ENCODE measurements at places on chromosomes 12 and 14.

GRCh38 chr12:112939761-112940381 lies 1.6 kb downstream of the OAS3 start:
- no peak for DNase-seq

DNA sequence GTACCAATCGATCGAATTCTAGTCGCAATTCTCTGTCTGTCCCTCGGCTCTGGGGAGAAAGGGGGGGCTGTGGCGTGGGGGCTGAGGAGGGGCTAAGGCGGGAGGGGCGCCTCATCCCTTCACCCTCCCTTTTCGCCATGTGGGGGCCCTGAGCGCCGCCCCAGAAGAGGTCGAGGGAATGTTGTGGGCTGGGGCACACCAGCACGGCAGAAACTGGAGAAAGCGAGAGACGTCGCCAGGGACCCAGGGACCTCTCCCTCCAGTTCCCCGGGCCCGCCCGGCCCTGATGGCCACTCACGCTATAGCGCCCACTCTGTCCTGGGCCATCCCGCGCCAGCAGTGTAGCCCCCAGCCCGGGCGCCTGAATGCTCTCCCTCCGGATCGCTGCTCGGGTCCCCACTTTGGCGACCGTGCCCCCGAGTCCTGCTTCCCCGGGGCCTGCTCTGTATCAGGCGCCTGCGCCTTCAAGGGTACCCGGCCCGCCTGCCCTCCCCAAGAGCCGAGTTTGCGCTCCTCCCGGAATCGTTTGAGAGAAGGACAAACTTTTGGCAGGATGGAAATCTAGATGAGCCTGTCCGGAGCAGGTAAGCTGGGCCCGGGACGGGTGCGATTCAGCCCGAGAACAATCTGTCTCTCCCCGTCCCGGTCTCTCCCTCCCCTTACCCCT lies 62.6 kb downstream of the SMUG1 start:
- DNase-seq = peak; percentile 52

DNA sequence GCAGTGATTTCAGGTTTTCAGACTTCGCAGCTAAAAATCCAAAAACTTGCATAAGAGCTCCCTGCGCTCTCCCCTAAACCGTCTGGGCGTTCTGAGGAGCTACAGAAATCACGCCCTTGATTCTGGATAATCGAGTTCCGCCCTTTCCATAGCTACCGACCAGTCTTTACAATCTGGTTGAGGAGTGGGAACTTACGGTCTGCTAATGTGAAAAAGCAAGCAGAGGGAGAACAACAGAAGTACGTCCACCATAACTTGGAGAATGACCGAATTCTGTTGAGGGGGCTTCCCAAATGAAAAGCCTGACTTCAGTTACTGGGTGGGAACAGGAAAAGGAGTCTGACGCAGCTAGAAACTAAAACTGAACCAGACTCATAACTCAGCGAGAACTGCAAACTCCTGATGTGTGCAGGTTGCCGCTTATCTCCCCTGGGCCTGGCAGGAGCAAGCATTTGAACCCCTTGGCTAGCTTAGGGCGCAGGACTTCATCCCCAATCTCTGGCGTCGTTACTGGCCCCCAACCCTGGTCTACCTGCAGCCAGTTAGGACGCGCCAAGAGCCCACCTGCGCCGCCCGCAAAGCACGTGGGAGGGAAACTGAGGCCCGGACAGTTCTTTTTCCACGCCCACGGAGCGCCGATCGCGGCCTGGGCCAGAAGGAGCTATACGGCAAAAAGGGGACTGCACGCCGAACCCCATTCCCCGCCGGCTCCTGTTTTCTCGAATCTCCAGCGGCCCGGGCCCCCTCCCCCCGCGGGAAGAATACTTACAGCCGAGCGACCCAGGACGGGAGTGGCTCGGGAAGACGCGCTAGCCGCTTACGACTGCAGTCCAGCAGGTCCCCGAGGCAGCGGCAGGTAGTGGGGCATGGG lies 838 bp downstream of the LRIG3 start:
- DNase-seq = no peak

GRCh38 chr12:120971299-120972180 lies 6.8 kb upstream of the HNF1A start:
- DNase-seq = no peak

DNA sequence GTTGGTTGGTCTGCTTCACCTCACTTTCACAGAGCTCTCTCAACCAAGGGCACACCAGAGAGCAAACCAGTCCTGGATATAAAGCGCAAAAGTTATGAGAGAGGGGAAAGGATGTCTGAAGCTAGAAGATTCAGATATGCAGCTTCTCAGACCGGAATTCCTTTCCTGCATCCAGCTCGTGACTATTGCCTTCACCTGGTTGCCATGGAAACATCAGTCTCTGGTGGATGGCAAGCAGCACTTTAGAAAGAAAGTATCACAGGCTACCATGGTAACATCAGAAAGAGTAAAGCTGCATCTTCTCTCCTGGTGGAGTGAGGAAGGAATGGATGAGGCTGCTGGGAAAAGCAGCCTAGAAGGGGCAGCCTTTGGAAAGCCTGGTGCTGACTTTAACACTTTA lies 13.7 kb downstream of the REM2 start:
- no peak for DNase-seq

- no peak for DNase-seq
Measured at GRCh38 chr14:22233377-22233776, 355.6 kb downstream of the DAD1 start.

DNA sequence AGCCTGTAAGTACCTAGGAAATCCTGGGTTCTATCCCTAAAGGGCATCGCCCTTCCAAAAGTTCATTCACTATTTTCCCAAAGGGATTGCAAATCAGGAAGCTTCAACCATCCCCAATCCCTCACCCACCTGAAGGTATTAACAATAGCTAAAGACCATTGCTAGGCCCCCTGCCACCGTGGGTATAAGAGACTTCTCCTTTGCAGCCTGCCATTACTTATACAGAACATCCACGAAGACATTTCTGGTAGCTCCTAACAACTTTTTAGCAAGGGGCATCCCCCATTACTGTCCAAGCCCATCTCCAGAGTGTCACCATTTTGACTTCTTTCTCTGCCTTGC lies 384 bp upstream of the SMUG1 start:
- DNase-seq = no peak

DNA sequence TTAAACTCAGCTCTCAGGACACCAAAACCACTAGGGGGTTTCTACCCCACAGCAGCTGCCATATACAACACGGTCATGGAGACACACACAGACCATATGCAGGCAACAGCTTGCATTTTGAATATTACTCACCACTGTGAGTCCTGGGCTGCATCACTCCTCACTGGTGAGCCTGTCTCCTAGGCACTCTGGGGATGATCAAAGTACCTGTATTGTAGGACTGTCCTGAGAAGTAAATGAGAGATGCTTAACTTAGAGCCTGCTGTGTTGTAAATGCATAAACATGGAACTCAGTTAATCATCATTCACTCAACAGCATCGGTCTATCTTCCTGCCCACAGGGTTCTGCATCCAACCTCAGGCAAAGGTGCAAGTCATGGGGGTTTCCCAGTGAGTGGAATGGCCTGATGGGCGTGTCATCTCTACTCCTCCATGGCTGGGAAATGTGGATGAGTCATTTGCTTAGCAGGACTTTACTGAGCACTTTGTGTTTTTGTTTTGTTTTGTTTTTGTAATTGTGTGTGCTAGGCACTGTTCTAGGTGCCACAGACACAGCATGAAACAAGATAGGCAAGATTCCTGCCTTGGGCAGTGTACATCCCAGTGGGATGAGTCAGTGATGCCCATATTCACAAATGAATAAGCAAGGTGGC lies 1141.2 kb upstream of the TMEM132C start:
- DNase-seq = no peak

DNA sequence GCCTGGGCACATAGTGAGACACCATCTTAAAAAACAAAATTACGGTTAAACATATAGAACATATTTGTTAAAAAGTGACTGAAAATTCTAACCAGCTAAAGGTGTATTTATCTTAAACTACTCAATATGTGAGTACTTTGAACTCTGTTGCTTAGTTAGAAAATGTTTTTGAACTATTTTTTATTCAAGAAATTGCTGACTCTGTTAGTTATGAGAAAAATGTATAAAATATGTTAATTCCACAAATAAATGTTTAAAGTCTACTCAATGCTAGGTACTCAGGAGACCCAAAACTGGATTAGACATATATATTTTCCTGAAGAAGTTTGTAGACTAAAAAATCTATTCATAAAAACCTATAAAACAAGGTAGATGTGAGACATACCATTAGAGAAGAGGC lies 23.0 kb upstream of the GPR33 start:
- no peak for DNase-seq

- no peak for DNase-seq
Measured at GRCh38 chr14:57822081-57822480, 43.8 kb downstream of the SLC35F4 start.

GRCh38 chr12:108666401-108666881 lies 32.7 kb upstream of the SELPLG start:
- DNase-seq = peak; percentile 77

- no peak for DNase-seq
Measured at GRCh38 chr12:112907415-112908157, 824 bp downstream of the OAS1 start.

DNA sequence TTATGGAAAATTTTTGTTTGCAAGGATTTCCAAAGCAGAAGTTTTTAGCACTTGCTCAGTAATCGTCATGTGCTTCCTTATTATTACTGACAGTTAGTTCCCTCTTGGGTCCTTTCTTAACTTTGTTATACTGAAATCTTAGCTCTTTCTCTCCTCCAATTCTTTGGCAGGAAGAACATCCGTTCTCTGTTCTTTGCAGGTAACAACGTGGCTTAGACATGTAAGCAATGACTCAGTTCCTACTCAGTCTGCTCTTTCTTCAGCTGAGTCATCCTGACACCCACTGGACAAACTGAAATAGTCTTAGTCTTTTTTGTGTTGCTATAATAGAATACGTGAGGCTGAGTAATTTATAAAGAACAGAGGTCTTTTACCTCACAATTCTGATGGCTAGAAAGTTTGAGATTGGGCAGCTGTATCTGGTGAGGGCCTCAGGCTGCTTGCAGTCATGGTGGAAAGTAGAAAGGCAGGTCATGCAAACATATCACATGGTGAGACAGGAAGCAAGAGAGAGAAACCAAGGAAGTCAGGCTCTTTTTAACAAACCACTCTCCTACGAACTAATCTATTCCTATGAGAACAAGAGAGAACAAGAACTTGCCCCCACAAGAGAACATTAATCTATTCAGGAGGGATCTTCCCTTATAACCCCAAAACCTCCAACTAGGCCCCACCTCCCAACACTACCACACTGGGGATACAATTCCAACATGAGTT lies 49.2 kb downstream of the TESPA1 start:
- no peak for DNase-seq

GRCh38 chr14:48936362-48936761 lies 649.8 kb downstream of the RPS29 start:
- no peak for DNase-seq

DNA sequence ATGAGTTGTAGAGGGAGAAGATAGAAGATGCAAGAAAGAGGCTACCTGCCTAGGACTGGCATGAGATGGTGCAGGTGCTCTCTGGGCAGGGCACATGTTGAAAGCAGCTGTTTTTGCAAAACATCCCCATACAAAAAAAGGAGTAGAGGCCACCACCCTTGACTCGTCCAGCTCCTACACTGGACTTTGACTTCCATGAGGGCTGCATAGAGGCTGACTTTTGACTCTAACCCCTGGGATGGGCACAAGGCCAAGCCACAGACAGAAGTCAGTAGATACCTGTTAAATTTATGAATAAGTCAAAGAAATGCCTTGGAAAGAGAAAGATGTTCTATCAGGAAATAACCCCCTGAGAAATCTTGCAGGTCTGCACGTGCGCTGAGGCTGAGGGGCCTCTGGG lies 1139.1 kb upstream of the TMEM132C start:
- DNase-seq = no peak

DNA sequence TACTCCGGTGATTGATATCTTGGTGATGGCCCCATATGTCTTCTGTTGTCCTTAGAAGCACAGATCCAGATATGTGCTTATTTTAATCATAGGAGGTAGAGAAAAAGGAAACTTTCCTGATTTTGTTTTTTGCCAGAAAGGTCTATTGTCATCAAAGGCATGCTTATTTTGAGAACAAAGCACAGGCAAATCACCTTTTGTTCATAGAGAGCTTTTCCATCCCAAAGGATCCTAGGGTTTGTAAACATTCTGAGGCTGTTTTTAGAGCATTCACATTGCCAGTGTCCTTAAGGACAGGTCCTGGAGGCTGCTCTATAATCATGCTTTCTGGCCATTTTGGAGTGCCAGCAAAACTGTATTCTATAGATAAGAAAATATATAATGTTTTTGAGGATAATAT lies 148.5 kb upstream of the SEL1L start:
- DNase-seq = no peak

- DNase-seq = no peak
Measured at GRCh38 chr14:72186523-72186922, 254.3 kb downstream of the RGS6 start.

GRCh38 chr14:94317259-94317658 lies 5.9 kb downstream of the SERPINA6 start:
- peak; percentile 57 for DNase-seq
